Lung (tissue), 17 donors: ENCODE measurements at places on chromosomes 13 and 19. TPM values are rescaled to one million over a fixed set of nuclear protein-coding genes. Genes with fewer than 3 reads are reported as not detected.

GRCh38 chr13:51134763-51135365 is 23.8 kb upstream of the C13orf42 start:
- no peaks in the 10 kb centered on the region for H3K27me3 ChIP-seq
- H3K4me1 ChIP-seq = no peaks in the 10 kb centered on the region
- no peaks in the 10 kb centered on the region for H3K36me3 ChIP-seq
- no peak for DNase-seq

DNA sequence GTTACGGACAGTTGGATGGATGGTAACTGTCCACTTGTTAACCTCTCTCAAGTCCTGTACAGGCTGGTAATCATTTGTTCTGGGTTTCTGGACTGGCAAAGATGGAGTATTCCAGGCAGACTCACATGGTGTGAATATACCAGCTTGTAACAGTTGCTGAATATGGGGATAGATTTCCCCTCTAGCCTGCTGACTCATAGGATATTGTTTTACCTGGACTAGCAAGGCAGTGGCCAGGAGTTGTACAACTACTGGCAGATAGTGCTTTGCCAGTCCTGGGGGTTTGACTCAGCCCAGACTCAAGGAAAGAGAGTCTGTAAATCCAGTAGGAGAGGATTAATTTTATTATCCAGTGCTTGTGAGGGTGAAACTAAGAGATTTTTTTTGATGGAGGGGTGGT is 74.0 kb downstream of the ZNF100 start:
- no peak for DNase-seq
- no peak overlapping the region for H3K4me3 ChIP-seq
- no peak overlapping the region for H3K27ac ChIP-seq
- H3K4me1 ChIP-seq = no peaks in the 10 kb centered on the region
- no peaks in the 10 kb centered on the region for H3K36me3 ChIP-seq
- H3K27me3 ChIP-seq = no peaks in the 10 kb centered on the region

DNA sequence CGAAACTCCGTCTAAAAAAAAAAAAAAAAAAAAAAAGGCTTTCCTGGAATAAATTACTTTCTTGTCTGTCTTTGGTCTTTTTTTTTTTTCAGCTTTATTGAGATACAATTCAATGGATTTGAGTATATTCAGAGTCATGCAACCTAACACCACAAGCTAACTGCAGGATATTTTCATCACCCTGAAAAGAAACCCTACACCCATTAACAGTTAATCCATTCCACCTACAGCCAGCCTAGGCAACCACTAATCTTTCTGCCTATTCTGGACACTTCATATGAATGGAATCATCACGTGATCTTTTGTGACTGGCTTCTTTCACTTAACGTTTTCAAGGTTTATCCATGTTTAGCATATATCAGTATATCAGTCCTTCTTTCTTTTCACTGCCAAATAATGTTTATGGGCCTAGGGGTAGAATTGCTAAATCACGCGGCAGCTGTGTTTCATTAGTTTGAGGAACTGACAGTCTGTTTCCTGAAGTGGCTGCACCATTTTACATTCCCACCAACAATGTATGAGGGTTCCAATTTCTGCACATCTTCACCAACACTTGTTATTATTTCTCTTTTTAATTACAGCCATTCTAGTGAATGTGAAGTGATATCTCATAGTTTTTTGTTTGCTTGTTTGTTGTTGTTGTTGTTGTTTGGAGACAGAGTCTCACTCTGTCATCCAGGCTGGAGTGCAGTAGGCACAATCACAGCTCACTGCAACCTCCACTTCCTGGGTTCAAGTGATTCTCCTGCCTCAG is 19.9 kb downstream of the LRFN3 start:
- H3K27ac ChIP-seq = no peak overlapping the region
- H3K27me3 ChIP-seq = peaks cover 31% of the 10 kb centered on the region
- no peaks in the 10 kb centered on the region for H3K36me3 ChIP-seq
- no peak for DNase-seq

DNA sequence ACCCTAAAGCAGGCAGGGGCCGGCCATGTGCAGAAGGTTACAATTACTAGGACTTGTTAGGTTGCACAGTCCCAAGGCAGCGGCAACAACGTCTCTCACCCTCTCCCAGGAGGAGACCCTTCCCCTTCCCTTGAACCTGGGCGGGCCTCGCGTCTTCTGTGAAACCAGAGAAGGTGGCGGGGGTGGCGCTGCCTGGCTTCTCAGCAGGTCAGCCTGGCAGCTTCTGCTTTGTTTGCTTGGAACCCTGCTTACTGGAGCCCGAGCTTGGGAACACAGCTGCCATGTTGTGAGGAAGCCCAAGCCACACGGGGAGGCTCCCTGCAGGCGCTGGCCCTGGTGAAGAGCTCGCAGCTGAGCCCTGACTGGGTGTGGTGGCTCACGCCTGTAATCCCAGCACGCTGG is 15.5 kb downstream of the MKNK2 start:
- H3K4me3 ChIP-seq = no peak overlapping the region
- H3K4me1 ChIP-seq = peaks cover 8% of the 10 kb centered on the region
- no peaks in the 10 kb centered on the region for H3K27me3 ChIP-seq
- DNase-seq = no peak
- H3K27ac ChIP-seq = no peak overlapping the region

DNA sequence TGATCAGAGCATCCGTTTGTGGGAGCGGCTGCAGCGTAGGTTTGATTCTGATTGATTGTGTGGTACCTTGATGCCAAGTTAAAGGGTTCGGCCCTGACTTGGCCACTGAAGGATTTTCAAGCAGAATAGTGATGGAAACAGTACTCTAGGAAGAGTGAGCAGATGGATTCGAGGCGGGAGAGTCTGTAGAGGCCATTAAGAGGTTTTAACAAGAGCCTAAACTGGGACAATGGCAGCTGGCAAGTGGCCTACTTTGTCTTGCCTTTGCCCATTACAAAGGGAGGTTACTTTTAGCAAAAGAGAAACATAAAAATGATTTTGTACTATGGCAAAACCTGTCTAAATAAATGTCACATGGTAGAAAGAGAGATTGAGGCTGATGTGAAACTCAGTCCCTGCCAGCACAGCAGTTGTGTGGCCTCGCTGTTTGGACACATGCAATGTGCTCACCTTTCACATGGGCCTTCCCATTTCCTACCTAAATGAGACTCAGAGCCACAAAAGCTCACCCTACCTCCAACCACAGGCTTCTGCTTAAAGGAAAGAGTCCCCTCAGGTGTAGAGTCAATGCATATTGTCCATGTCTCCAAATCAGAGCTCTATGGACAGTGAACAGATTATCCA is 62.4 kb upstream of the RAP2A start:
- no peak for DNase-seq
- H3K4me3 ChIP-seq = no peak overlapping the region
- peaks cover 12% of the 10 kb centered on the region for H3K36me3 ChIP-seq
- H3K4me1 ChIP-seq = peaks cover 7% of the 10 kb centered on the region

GRCh38 chr19:1377965-1378785 is 5.5 kb upstream of the NDUFS7 start:
- H3K27ac ChIP-seq = no peak overlapping the region
- H3K4me3 ChIP-seq = no peak overlapping the region
- no peak for DNase-seq
- peaks cover 12% of the 10 kb centered on the region for H3K4me1 ChIP-seq
- H3K36me3 ChIP-seq = no peaks in the 10 kb centered on the region
- no peaks in the 10 kb centered on the region for H3K27me3 ChIP-seq

Gene CLASRP
- 73.9 TPM for total RNA-seq

Gene TICAM1
- 18.2 TPM for total RNA-seq

Gene ADM5
- total RNA-seq = 0.60 TPM

DNA sequence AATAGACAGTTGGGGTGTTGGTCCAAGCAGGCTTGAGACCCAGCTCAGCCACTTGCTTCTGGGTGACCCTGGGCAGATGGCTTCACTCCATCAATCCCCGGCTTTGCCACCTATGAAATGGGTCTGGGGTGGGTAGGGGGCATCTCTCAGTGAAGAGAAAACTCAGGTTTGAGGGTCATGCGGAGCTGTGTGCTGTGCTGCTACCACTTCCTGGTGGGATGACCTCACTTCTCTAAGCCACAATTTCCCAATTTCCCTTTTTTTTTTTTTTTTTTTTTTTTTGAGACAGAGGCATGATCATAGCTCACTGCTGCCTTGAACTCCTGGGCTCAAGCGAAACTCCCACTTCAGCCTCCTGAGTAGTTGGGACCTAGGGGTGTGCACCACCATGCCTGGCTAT is 4.6 kb upstream of the PLAUR start:
- no peaks in the 10 kb centered on the region for H3K4me1 ChIP-seq
- no peak for DNase-seq
- no peak overlapping the region for H3K4me3 ChIP-seq

Gene CAPN12
- total RNA-seq = 2.0 TPM

Gene SIX5
- 17.4 TPM for total RNA-seq

Gene CABP5
- total RNA-seq = not detected
